ENCODE measurements at places on chromosomes 3 and 15.

GRCh38 chr3:96991800-96992365 lies 177.5 kb downstream of the EPHA6 start:
- no peak for DNase-seq

GRCh38 chr3:107637416-107638183 lies 114.8 kb downstream of the BBX start:
- DNase-seq, result no peak

GRCh38 chr3:112504123-112504522 lies 4.9 kb upstream of the BTLA start:
- DNase-seq, result no peak

GRCh38 chr15:39581242-39581792 lies 438 bp downstream of the THBS1 start:
- no peak for DNase-seq

DNA sequence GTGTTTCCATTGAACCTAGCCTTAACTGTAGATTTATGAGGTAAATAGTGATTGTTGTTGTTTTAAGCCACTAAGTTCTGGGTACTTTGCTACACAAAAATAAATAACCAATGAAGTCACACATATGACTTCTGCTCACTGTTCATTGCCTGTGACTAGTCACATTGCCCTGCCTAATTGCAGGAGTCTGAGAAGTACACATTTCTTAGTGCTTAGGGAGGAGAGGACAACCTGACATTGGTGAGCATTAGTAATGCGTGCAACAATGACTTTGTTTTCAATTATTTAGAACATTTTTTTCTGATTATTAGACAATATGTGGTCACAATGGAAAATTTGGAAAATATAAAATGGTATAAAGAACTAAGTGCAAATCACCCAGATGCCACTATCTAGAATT lies 133.2 kb upstream of the DAZL start:
- DNase-seq, result no peak

- no peak for DNase-seq
These were observed 27.2 kb downstream of the SYNM start for GRCh38 chr15:99132122-99132521.

- no peak for DNase-seq
These were observed 292.0 kb downstream of the RPLP1 start for GRCh38 chr15:69744391-69745162.

DNA sequence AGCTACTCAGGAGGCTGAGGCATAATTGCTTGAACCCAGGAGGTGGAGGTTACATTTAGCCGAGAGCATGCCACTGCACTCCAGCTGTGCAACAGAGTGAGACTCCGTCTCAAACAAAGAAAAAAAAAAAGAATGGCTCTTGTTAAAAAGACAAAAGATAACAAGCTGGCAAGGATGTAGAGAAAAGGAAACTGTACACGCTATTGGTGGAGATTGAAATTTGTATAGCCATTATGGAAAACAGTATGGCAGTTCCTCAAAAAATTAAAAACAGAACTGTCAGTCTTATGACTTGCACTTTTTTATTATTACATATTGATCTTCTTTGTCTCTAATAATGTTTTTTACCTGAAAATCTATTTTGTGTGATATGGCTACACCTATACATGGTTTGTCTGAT lies 41.9 kb downstream of the MEX3B start:
- no peak for DNase-seq

- DNase-seq, result no peak
These were observed 52.5 kb upstream of the AMOTL2 start for GRCh38 chr3:134426660-134427181.

DNA sequence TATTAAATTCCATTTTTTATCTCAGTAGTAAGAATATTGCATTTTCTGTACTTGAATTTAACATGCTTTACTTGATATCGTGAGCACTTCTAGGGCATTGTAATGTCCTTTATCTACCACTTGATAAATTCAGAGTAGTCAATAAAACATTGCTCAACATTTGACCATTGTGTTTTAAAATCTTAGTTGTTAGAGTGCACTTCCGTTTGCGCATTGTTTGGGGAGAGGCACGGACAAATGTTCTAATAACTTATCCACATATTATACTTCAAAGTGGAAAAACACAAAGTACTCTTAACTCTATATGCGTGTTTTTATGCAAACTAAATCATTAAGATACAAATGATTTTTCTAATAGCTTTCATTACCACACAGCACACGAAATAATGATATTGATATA lies 419 bp downstream of the FAM227B start:
- no peak for DNase-seq

DNA sequence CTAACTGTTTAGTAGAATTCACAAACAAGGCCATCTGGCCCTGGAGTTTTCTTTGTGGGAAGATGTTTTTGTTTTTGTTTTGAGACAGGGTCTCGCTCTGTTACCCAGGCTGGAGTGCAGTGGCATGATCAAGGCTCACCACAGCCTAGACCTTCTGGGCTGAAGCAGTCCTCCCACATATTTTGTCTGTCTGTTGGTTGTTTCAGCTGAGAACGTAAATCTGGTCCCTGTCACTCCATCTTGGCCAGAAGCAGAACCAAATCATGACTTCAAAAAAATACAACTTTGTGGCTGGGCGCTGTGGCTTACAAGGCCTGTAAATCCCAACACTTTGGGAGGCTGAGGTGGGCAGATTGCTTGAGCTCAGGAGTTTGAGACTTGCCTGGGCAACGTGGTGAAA lies 27.1 kb downstream of the MRAS start:
- no peak for DNase-seq

DNA sequence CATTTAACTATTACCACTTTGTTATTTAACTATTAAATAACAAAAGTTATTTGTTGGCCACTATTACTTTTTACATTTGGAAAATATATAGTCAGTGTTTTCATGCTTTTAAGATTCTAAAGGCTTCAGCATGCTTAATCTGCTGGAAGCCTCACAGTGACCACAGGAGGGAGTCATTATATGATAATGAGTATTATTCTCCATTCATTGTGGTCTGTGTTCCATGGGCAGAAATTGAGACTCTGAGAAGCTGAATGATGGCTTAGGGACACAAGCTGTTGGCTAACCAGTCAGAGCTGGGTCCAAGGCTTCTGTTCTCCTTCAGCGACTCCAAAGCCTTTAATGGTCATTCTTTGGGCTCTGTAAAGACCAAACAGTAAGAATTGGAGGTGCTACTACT lies 64.7 kb downstream of the BFSP2 start:
- DNase-seq, result no peak

- DNase-seq, result no peak
These were observed 49.1 kb downstream of the FMN1 start for GRCh38 chr15:33145447-33145846.

DNA sequence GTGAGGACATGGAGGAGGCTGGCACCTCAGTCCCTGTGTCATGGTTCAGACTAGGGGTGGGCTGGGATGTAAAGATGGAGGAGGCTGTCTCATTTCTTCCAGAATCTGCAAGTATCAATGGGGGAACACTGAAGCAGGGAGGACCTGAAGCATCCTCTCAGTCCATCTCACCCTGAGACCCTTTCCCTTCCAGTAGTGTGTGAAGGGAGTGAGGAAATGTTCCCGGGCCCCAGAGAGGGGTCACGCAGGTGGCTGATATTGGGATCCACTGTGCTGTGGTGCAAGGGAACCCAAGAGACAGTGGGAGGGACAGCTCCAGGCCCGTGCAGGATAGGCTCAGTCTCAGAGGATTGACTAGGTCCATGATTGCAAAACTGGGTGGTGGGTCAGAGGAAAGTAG lies 72.2 kb upstream of the ADPGK start:
- DNase-seq, result no peak

- DNase-seq, result no peak
These were observed 9.2 kb downstream of the EIF3J start for GRCh38 chr15:44545913-44546802.

DNA sequence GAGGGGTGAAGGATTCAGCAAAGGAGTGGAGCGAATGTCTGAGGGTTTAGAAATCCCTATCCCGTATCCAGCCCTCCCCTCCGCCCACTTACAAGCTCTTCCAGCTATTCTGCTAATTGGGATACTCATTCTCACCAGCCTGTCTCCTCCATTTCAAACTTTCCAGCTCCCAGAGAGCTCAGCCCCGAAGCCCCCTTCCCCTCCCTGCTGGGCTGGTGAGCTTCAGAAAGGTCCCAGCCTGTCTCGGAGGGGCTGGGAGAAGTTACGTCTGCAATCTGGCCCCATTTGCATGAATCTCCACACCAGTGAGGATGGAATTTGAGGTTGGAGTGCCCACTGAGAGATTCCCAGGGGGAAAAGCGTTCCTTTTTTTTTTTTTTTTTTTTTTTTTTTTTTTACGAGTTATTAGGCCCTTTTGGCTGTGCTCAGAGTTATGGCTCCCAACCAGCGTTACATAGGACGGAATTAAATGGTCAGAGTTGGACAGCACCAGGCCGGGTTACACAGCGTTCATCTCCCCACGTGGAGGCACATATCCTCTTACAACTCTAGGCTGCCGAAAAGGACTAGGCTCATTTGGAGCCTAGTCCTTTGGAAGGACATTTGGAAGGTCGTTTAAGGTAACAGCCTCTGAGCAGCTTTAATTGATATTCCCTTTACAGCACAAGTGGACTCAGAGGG lies 34.6 kb downstream of the FGD5 start:
- no peak for DNase-seq

DNA sequence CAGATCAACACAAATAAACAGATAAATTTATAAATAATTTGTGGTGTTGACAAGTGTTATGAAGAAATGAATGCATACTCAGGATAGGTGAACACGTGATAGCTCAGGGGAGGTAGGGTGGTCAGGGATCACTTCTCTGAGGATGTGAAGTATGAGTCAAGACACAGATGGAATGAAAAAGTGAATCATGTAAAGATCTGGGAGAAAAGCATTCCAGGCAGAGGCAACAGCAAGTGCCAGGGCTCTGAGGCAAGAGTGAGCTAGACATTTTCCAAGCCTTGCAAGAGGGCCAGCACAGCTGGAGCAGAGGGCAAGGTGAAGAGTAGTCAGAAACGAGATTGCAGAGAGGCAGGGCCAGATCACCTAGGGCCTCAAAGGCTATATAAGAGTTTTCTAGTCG lies 177.8 kb downstream of the WNT5A start:
- DNase-seq, result no peak

DNA sequence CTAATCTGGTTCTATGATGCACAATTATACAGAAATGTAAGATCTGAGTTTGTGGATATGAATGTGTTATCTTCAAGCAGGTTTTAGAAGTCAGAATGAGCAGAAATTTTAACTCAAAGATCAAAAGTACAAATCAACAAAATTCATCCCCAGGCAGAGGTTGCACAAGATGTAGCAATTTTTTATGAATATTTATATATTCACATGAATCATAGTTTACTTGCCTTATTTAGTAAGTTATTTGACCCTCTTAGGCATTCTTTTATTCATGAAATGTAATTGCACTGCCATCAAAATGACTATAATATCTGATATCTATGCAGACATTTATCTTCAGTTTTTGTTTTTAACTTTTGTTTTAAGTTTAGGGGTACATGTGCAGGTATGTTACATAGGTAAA lies 103.1 kb upstream of the DAZL start:
- no peak for DNase-seq

DNA sequence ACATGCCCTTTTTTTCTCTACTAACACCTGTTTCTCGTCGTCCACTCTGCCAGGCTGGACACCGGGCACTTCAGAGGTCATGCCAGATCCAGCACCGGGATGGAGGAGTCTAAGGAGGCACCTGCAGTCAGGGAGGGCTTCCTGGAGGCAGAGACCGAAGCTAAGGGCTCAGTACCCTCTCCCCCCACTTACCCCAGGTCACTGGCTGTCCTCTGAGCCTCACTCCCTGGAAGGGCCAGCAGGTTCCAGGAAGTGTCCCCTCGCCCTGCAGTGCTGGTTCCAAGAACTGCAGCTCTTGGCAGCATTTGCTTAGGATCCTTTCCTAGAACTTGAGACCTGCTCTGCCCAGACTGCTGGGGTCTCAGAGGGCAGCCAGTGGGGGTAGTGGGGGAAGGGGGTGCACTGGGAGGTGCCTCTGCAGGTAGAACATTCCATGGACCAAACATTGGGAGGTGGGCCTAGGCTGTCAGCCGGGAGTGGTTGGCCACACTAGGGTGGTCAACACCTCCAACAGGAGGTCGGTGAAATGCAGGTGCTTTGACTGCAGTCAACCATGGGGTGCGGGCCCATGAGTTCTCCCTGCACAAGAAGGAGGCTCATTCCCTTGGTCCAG lies 11.3 kb downstream of the CISH start:
- DNase-seq, result no peak

DNA sequence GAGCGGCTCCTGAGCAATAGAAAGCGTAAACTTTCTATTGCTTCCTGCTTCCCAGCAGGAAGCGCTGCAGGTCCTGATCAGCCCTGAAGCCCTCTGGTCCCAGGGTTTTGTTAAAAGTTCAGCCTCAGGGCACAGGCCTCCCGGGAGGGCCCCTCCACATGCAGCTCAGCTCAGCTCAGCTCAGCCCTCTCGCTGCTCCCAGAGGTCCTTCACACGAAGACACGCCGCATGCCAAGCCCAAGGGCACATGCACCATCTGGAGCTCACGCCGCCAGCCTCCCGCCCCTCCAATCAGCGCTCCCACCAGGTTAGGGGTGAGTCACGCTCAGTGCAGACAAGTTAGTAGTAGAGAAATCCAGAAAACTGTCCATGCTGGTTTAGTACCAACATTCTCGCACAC lies 12.7 kb downstream of the TKT start:
- no peak for DNase-seq

- no peak for DNase-seq
These were observed at the start of gene PRSS50 for GRCh38 chr3:46717447-46718231. TSS of gene PRSS50 (minus strand) at chr3:46717869. CDS start at chr3:46717824, 45 bp downstream.

- no peak for DNase-seq
These were observed 38.2 kb upstream of the GYG1 start for GRCh38 chr3:148953094-148953493.

- DNase-seq, result no peak
These were observed 46.8 kb downstream of the GLB1 start for GRCh38 chr3:33050071-33050653.

GRCh38 chr3:16945330-16945729 lies 60.6 kb downstream of the PLCL2 start:
- DNase-seq, result no peak

DNA sequence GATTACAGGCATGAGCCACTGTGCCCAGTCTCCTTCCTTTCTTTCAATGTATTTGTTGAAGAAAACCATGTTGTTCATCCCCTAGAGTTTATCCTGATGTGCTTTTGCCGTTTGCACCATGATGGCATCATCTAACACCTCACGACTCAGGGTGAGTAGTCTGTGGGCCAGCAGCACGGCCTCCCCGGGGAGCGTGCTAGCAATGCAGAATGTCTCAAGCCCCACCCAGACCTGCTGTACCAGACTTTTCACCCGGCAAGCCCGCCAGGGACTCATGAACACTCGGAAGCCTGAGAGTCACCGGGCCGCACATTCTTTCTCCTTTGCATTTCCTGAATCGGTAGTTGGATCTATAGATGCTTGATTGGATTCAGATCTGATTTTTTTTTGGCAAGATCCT lies 64.6 kb downstream of the RPN1 start:
- no peak for DNase-seq

All from stimulated activated CD4-positive, alpha-beta T cell treated with anti-CD3 and anti-CD28 coated beads, Interleukin-1b, Interleukin-23, amount 100 ng/mL, for 1 hour (primary cell).